Left ventricle myocardium inferior (tissue), 1 donor: ENCODE measurements at places on chromosomes 5 and 9. TPM values are rescaled to one million over a fixed set of nuclear protein-coding genes. Genes with fewer than 3 reads are reported as not detected.

GRCh38 chr9:31210978-31211570 is 1173.4 kb upstream of the ACO1 start:
- no peak for DNase-seq

GRCh38 chr5:75961818-75962217 is 121.4 kb upstream of the SV2C start:
- DNase-seq, result no peak

DNA sequence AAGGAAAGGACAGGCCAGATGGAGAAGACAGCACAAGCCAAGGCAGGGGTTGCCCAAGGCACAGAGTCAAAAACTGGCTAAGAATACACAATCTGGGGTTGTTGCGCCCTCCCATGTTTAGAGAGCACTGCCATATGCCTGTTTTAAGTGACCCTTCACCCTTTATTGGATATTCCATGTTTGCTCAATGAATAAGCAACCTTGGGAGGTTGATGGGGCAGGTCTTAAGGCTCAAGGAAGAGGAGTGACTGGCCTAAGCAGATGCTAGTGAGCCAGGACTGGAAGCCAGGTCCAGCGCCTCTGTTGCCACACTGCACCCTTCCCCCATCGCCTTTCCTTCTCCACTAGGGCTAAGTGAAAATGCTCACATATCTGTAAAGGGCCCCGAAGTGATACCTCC is 6.7 kb downstream of the TXN start:
- DNase-seq, result no peak

DNA sequence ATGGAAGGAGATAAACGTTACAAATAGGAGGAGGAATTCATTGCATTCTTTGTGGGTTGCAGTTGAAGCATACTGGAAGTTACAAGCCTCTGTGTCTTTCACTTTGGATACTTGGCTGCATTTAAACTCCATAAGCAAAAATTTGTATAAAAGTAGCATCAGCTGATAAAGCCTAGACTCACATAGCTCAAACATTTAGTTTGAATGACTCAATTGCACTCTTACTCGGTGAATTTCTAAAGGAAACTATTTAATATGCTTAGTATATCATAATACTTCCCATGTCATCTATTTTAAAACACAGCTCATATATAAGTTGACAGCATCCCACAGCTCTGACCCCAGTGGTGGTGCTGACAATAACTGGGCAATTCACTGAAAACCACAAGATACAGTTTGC is 596.6 kb upstream of the ZNF608 start:
- DNase-seq, result no peak

DNA sequence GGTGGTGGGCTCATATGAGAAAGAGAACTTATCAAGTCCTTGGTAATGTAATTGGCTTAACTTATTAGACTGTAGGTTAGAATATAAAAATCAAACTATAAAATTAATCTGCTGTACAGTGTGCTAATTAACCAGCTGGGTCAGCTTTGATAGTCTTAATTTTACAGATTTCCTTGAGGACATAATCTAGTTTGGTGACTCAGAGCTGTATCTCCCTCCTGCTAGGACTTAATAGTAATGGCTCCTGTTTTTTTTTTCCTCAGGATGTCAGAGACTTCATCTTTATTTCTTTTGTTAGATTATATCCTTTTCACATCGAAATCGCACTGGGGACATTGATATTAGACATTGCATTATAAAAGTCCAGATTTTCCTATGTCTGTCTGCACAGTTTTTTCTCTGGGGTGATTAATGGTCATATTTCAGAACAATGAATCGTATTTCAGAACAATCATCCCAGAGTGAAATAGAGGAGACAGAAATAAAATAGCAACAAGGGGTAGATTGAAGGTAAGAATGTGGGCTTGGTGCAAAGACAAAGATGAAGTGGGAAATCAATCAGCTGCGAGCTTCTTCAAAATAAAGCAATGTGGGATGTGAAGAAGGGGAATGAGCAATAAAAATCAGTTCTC is 346.4 kb upstream of the RIOK2 start:
- no peak for DNase-seq

GRCh38 chr9:27453860-27454553 is 70.1 kb upstream of the IFNK start:
- DNase-seq, result no peak

Gene F2R
- 9.4 TPM for total RNA-seq
